ENCODE measurements at places on chromosomes 11 and 22.

GRCh38 chr11:6251990-6252473 lies 7.6 kb upstream of the CCKBR start:
- no peak for DNase-seq

DNA sequence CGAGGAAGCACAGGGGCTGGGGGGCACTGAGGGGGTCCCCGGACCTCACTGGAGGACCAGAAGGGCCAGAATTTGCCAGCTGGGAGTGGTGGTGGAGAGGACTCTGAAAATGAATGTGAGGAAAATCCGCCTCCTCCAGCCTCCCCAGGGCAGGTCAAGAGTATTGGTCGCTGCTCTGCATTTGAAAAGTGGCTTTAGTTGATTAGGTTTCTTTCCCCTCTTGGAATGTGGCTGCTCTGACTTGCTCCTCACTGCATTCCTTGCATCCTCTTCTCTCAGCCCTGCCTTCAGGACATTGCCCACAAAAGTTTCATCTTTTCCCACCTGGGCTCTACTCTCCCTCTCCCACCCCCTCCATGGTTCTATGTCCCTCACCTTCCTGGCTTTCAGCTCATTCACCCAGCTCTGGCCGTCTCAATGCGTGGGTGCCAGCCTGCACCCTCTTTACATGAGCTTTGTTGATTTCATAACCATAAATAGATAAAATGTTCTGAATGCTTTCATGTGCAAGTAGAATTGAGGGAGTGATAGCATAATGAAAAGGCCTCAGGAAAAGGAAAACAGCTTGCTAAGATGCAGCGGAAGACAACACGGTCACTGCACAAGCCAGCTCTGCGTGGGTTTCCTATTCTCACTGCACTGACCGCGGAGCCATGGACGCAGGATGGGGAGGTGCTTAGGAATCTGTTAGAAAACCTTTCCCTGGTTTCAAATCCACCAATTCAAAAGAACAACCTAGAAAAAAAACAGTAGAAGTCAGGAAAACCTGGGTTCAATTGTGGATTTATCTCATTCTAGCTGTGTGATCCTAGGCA lies 6.5 kb upstream of the NPAS4 start:
- no peak for DNase-seq

- DNase-seq, result no peak
Observed at GRCh38 chr22:40919446-40919845, 31.7 kb upstream of the RBX1 start.

DNA sequence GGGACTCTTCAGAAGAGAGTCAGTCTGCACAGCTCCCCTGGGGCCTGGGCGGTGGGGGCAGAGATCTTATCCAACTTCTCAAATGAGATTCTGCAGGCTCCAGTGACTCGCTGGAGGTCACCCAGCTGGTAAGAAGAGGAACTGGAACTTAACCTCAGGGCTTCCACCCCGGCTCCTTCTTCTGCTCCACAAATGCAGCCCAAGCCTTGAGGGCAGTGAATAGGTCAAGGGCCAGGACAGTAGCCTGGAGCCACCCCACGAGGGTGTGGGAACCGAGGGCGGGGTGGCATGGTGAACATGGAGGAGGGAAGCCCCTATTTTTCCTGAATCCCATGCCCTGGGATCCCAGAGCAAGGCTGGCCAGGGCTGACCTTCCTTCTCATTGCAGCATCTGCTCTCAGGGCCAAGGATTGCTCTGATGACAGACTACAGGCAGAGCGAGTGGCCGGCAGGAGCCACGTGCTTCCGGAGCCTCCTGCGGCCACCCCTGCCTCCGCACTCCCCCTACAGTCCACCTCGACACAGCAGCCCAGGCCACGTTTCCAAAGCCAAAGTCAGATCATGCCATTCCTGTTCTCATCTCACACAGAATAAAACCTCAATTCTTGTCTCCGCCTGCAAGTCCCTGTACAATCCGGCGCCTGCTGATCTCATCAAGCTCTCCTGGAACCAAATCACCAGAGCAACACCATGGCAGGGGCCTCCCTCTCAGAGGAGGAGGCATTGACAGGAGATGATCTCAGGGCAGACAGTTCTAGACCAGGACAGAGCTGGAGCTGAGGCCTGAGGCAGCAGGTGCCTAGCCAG lies 21.1 kb upstream of the UPK3A start:
- DNase-seq, result peak; percentile 88

DNA sequence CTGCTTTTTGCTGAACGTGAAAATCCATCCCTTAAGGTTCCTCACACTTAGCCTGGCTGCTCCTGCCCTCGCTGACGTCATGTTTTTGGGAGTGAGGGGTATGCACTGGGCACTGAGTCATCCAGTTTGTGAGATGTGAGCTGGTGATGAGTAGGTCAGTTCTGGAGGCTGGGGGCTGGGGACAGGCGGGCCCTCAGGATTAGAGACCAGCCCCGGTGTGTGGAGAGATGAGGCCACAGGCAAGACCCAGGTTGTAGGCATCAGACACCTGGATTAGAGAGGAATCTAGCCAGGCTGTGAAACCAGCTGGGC lies 9.2 kb downstream of the KCNC1 start:
- DNase-seq, result no peak

DNA sequence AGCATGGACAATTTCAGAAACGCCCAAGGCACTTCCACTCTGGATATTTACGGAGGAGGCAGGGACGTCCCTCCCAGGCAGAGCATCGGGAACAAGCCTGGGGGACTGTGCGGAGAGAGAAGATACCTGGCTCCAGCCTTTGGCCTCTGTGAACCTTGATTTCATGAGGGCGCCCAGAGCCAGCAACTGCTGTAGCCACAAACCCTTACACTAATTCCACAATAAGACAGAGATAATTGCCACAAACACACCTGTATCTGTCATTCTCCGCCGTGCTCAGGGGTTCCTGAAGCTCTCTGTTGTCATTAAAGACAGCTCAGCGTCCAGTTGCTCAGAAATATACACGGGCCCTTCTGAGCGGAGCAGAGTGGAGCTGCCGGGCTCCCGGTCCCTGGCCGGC lies 1292.1 kb downstream of the TBC1D22A start:
- DNase-seq, result no peak

- DNase-seq, result no peak
Observed at GRCh38 chr11:134691295-134691873, 279.3 kb upstream of the B3GAT1 start.

DNA sequence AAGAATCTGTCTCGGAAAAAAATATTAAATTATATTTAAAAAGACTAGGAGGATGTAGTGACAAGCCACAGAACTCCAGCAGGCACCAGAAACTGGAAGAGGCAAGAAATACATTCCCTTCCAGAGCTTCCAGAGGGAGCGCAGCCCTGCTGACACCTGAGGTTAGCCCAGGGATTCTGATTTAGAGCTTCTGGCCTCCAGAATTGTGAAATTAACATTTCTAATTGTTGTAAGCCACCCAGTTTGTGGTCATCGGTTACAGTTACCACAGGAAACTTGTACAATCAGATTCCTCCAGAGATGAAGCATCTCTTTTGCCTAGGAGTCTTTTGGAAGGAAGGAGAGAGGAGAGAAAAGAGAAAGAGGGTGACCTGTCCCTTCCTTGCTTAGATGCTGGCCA lies 6.4 kb upstream of the UBASH3B start:
- no peak for DNase-seq

DNA sequence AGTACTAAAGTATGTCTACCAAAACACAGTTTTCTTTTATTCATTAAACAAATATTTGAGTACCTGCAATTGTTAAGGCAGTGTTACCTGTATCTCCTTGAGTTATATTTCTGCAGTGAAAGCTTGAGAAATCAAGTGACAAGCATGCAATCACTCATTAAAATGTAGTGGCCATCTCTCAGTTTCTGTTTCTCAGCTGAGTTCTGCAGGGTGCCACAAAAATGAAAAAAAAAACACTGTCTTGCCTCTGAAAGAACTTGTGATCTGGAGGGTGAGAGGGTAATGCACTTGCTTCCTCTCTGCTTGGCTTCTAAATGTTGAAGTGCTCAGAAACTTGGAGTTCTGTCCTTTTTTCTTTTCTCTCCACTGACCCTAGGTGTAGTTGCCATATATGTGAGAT lies 6.8 kb downstream of the QSER1 start:
- no peak for DNase-seq

DNA sequence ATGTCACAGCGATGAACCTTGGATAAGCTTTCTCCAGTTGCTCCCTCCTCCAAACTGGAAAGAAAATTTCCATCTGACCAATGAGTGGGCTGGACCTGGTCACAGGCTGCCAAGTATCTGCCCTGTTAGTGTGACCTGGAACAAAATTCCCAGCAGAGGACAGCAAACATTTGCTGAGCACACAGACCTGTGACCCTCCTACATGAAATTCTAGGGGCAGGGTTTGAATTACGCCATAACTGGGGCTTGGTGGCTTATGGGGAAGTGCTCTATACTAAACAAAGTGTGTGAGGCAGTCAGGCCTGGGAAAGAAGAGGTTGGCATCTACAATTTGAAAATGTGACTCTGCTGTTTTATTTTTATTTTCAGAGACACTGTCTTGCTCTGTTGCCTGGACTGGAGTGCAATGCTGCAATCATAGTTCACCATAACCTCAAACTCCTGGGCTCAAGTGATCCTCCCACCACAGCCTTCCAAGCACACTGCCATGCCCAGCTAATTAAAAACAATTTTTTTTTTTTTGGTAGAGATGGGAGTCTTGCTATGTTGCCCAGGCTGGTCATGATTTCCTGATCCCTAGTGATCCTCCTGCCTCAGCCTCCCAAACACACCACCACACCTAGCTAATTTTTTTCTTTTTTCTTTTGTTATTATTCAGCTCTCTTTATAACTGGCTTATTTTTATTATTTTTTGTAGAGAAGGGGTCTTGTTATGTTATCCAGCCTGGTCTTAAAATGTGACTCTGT lies 13.6 kb upstream of the XBP1 start:
- DNase-seq, result no peak

- no peak for DNase-seq
Observed at GRCh38 chr22:48959496-48959895, 868.2 kb downstream of the BRD1 start.

- DNase-seq, result no peak
Observed at GRCh38 chr11:78815831-78816230, 241.2 kb upstream of the NARS2 start.

- no peak for DNase-seq
Observed at GRCh38 chr11:34745195-34745594, 124.3 kb downstream of the EHF start.

- DNase-seq, result peak; percentile 81
Observed at GRCh38 chr22:24768537-24769374, 5.8 kb downstream of the PIWIL3 start.

DNA sequence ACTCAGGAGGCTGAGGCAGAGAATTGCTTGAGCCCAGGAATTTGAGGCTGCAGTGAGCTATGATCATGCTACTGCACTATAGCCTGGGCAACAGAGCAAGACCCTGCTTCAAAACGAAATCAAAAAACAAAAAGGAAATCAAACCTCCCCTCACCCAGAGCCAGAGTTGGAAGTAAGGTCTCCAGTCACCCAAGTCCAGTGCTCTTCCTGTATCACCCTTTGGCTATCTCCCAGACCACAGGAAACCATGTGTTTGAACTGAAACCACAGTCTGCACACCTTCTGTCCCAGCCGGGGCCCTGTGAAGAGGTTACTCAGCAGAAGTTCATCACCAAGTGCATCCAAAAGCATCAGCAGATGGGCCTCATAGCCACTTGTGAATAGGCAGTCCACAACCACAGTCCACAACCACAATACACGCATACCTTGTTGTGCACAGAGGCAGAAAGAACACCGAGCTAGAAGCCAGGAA lies 4.6 kb downstream of the MYH9 start:
- no peak for DNase-seq

GRCh38 chr11:46047520-46047919 lies 73.7 kb downstream of the PHF21A start:
- DNase-seq, result no peak

DNA sequence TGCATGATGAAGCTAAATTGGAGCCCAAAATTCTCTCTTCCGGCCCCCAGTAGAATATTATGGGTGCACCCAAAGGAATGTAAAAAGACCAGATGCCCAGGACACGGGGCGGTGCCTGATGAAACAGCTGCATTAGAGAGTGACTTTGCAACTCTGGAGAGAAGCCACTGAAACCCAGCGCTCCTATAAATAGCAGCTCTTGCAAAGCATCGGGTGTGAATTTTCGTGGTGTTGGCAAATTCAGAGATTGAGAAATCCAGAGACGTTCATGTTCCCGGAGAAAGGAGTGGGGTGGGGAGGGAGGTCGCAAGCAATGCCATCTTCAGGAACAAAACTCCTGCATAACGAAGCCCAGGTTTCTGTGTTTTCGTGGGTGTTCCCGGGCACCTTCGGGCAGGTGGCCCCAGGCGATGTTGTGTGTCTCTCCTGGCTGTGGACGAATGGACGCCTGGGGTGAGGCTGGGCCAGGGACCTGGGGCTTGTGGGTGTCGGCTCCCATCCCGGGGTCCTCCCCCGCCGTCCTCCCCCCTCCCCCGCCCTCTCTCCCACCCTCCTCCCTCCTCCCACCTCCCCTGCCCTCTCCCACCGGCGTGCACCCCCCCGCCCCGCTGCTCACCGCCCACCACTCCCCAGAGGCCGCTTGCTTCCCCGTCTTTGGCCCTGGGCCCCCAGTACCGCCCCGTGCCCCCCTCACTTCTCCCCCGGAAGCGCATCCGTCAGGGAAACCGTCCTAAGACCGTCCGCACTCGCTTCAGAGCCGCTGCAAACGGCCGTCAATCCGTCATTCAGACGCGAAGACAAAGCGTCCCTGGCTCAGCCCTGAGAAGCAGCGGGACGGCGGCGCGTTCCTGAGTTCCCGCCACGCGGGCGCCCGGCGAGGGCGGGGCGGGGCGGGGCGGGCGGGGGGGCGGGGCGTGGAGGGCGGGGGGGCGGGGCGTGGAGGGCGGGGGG lies 26.7 kb upstream of the TOLLIP start:
- DNase-seq, result peak; percentile 64

- no peak for DNase-seq
Observed at GRCh38 chr11:33697997-33698396, 2.6 kb downstream of the C11orf91 start.

- no peak for DNase-seq
Observed at GRCh38 chr11:10072142-10072541, 221.9 kb downstream of the SBF2 start.

DNA sequence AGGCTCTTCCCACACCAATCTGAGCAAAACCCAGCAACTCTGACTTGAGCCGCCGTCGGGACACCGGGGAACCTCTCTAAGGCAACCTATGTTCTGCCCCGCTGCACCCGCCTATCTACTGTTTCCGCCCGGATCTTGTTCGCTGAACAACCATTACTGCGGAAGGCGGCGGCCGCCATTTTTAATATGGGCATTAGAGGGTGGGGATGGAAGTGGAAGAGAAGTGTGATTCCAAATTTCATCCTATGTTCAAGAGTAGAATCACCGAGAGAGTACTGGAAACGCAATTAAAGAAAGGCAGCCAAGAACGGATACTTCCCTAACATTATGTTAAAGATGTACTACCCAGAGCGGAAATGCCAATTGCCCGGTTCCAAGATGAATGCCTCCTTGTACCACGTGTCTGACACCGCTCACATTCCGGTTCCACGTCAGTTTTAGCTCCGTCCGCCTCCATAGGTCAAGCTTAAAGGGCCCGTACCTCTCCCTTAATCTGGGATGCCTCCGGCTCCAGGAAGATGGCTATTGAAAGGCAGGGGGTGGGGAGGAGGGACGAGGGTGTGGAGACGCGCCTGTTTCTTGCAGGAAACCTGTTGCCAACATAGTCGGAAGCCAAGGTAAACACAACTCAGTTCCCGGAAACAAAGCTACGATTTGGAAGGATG lies at the start of gene DPAGT1:
DPAGT1 (minus strand) TSS at position 95 of the 665 bp plus-strand sequence. CDS start 198 bp downstream, outside the sequence.
- peak; percentile 93 for DNase-seq

GRCh38 chr11:120575461-120575860 lies 63.9 kb downstream of the GRIK4 start:
- no peak for DNase-seq
